ENCODE measurements at places on chromosomes 12 and 14. TPM values are rescaled to one million over a fixed set of nuclear protein-coding genes. Genes with fewer than 3 reads are reported as not detected.

- no peak for DNase-seq
Measured at GRCh38 chr12:49304161-49304560, 9.2 kb downstream of the PRPH start.

RASAL1 gene
- not detected for total RNA-seq

GRCh38 chr14:73269729-73270531 is 32.6 kb downstream of the PAPLN start:
- DNase-seq, result no peak

MYH6 gene
- not detected for total RNA-seq

DNA sequence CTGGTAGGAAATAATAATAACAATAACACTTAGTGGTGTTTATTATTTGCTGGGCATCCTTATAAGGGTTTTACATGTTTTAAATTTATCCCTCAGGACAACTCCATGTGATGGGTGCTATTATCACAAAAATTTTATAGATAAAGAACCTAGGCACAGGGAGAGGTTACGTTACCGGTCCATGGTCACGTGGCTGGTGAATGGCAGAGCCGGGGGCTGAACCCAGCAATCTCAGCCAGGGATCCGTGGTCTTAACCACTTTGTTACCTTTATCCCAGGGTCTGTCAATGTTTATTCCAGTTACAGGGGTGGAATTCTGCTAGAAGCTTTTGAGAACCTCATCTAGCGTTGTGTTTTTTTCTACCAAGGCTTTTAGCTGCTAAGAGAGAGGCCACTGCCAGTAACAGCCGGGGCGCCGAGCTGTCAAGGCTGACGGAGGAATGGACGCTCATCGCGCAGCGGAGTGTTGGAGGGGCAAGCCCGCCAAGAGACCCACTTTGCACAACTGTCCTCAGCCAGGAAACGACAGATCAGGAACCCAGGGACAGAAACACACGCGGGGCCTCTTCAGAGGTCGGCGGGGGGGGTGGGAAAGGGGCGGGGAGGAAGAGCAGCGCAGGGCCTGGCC is 418 bp downstream of the AMN1 start:
- DNase-seq, result no peak

RPS6KA5 gene
- 2.9 TPM for total RNA-seq

KCNMB4 gene
- 0.26 TPM for total RNA-seq

- no peak for DNase-seq
Measured at GRCh38 chr12:127260531-127260930, 1006.4 kb upstream of the TMEM132C start.

- DNase-seq, result no peak
Measured at GRCh38 chr12:15770021-15770420, 19.2 kb downstream of the EPS8 start.

DNA sequence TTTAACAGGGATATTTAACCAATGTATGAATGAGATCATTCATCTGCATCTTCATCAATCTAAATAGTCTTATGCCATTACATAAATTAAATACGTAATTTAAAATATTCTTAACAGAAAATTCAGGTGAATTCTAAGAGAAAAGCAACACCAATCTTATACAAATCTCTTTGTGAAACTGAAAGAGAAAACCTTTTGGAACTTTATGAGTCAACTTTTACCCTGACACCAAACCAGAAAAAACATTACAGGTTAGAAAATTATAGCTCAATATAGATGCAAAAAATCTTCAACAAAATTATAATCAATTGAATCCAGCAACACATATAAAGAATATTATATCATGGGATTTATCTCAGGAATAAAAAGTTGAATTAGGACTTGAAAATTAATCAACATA is 3.4 kb downstream of the GLIPR1L1 start:
- no peak for DNase-seq

TESPA1 gene
- total RNA-seq, result not detected

GPRC5D gene
- total RNA-seq, result not detected

DNA sequence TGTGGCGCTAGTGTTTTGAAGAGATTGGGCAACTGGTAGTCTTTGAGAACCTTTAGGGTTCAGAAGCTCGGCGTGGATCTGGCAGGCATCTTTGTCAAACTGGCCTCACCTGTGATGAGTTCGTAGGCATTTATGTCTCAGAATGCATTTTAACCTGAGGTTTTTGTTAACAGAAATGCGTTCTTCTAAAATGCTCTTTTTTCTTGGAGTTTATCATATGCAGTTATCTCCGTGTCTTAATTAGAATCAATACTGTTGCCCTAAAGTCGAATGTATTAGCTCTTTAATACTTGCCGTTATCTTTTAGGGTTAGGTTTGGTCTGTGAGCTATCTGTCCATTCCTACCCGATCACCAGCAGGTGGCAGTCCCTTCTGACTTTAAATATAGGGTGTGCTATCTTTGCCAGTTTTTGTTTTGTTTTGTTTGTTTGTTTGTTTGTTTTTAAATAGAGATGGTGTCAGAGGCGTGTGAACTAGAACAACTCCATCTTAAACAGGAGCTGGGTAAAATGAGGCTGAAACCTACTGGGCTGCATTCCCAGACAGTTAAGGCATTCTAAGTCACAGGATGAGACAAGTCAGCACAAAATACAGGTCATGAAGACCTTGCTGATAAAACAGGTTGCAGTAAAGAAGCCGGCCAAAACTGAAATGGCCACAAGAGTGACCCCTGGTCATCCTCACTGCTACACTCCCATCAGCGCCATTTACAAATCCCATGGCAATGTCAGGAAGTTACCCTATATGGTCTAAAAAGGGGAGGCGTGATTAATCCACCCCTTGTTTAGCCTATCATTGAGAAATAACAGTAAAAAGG is 1.4 kb downstream of the ATF1 start:
- peak; percentile 26 for DNase-seq

- DNase-seq, result no peak
Measured at GRCh38 chr12:98808243-98808875, 163.3 kb downstream of the APAF1 start.

CLEC9A gene
- not detected for total RNA-seq

DNA sequence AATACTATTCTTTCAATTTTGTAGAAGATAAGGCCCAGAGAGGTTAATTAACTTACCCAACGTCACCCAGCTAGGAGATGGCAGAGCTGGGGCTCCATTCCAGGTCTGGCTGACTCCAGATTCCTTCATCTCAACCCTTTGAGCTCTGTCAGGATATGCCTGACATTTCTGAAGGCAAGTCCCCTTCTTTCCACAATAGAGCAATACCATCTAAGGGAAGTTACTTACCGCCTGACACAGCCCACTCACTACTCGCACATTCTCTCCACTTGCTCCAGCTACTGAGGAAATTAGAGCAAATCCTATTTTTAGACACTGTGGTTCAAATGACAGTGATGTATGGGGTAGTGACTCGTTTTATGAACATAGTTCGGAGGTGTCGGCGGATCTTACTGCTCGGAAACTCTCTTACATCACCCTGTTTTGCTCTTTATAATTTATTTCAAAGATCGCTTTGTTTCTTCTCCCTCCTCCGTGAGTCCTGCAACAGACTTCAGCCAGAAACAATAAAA is 2.0 kb upstream of the WSCD2 start:
- no peak for DNase-seq

DNA sequence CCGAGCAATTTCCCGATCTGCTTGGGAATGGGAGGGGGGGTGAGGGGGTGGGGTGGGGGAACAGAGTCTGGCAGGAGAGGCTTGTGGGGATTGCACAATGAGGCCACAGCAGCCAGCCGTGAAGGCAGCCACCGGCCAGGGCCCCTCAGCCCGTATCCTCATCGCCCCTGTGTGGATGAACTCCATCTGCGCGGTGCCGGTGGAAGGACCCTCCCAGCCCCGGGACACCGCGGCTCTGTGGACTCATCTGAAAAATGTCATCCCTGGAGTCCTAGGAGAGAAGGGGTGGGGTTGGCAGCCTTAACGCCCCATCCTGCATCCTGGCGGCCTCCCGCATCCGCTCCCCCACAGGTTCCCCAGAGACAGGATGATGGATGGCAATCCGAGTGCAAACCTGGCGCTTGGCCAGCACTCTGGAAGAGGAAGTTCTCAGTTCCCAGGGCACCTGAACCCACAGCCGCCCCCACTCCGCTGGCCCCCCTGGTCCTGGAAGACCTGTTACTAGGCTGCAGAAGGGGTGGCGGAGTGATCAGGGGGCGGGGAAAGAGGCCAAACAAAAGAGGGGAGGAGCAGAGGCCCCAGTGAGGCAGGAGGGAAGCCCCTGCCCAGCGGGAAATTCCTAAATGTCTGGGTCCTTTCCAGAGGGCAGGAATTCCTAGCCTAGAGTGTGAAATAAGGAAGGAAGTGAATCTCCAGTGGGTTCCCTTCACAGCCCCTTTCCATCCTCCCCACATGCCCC is 1.2 kb upstream of the TNFAIP2 start:
- DNase-seq, result no peak

SOAT2 gene
- not detected for total RNA-seq

- DNase-seq, result no peak
Measured at GRCh38 chr12:55428331-55429243, 2.5 kb downstream of the OR6C76 start.

LGALS3 gene
- 90.5 TPM for total RNA-seq

DNA sequence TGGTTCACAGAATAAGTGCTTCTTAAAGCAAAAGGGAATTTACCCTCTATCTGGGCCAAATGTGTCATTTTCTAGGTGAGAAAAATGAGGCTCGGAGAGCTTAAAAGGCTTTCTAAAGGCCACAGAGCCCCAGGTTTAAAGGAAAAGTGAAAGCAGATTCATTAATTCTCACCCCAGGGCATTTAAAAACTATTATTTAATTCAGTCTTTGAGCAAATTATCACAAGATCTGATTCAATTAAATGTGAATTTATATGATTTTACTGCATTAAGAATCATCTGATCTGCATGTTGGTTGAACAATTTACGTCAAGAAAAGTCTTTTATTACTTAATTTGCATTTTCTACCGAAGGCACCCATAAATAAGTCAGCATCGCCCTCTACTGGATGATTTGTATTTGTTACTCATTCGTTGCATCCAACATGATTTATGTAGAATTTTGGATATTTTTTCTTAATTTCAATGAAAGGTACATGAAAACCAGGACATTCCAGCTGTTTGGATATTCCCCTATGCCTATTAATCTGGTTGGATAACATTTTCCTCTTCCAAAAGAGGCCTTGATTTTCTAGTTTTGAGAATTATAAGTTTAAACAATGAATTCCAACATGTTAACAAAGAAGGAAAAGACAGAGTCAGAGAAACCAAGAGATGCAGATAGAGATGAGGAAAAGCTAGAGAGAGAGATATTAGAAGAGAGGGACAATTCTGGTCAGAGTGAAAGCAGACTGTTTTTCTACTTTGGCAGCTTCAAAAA is 19.1 kb upstream of the DHRS7 start:
- DNase-seq, result no peak

ESR2 gene
- not detected for total RNA-seq

- DNase-seq, result no peak
Measured at GRCh38 chr12:69500631-69501030, 30.4 kb downstream of the FRS2 start.

- no peak for DNase-seq
Measured at GRCh38 chr14:35366056-35366451, 38.5 kb downstream of the NFKBIA start.

DNA sequence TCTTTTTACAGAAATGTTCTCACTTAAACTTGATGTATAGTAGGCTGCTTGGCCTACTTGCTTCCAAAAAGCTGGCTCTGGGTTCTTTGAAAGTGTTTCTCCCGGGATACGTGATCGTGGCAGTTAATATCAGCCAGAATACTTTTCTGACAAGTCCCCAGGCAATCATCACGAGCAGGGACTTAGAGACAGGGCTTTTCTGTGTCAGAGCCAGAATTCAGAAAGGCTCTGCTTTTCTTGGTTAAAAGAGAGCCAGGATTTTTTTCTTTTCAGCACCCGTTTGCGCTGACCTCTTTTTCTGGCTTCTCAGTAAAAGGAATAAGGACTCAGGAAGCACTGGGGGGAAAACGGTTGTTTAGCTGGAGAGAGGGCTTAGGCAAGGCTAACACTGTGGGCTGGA is 57.8 kb upstream of the ARHGAP5 start:
- DNase-seq, result no peak

GRCh38 chr14:32224737-32225377 is 21.8 kb upstream of the RNU6-8 start:
- peak; percentile 17 for DNase-seq

GRCh38 chr14:68506645-68507419 is 286.0 kb downstream of the ZFP36L1 start:
- no peak for DNase-seq

LRRC23 gene
- total RNA-seq, result 2.7 TPM

DNA sequence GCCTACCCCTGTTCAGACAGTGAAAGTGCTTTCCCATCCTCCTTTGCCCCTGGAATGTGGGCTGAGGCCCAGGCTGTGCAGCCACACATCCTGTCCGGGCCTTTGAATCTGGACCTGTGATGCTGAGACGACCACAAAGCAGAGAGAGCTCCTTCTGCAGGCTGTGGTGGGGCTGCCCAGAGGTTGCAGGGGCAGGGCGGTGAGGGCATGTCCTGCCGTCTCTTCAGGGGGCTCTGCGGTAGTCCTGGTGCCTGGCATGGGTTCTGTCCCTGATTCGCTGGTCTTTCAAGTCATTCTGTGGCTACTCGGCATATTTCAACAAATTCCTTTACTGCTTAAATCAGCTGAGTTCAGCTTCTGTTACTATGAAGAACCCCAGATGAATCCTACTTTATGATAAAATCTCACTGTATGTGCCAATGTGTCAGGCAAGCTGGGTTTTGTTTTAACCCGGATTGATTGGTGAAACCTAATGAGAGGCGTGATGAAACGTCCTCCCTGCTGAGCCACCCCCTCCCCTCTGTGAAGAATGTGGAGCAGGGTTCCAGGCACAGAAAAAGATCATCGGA is 63.4 kb upstream of the DICER1 start:
- no peak for DNase-seq

RND1 gene
- not detected for total RNA-seq

GRCh38 chr12:12331896-12332295 is 18.1 kb downstream of the MANSC1 start:
- DNase-seq, result no peak

DNA sequence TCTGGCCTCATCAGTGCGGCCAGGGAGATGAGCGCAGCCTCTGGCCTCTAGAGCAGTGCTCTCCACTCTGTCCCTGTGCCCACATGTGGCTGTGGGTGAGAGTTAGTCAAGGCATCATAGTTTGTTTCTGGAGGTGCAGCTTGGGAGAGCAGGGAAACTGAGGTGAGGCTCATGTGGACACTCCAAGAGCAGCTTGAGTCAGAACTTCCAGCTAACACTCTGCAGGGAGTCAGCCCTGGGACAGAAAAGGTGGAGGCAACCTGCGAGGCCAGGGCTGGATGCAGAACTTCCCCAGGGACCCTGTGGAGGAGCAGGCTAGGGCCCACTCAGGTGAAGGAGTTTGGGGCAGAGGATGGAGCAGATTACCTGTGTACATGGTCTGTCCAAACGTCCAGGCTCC is 10.8 kb downstream of the ISCA2 start:
- no peak for DNase-seq

DNA sequence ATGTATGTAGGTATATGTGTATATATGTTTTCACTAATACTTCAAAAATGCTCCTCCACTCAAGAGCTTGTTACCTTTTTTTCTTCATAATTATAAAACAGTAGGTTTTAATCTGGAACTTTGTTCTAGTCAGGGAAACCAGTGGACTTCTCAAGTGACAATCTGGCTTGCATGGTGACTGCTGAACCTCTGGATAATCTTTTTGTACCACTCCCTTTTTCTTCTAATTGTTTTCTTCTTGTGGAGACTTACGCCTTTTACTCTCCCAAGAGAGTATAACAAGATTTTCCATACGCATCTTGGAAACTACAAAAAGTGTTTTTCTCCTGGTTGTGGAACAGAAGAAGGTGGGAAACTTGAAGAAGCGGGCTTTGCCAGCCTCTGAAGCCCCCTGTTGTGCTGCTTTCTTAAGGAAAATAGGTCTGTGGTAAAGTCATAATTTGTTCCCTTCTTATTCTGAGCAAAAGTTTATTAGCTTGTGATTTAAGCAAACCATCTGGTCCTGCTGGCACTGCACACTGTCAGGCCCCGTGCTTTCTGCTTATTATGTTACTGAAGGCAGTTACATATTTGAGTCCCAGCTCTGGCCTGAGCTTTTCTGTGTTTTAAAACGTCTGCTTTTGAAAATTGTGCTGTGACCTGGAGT is 291.8 kb downstream of the ERC1 start:
- DNase-seq, result peak; percentile 34
